Endothelial cell (in vitro differentiated cells): ENCODE measurements at places on chromosomes 1 and 21.

DNA sequence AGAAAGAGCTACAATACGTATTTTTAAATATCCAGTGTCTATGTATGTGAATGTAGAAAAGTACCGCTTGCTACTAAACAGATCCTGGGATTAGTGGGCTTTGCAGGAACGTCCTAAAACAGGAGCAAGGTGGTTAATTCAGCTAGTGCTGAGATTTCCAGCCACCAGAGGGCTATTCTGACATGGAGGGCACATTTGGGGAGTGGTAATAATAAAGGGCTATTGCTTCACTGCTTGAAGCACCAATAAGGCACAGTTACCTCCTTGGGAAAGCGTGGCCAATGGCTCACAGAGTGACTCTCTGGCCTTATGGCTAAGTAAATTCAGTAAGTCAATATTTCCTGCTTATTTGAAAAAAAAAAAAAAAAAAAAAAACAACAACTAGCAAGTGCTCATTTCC is 152.4 kb downstream of the GABPA start:
- peaks cover 28% of the 10 kb centered on the region for H3K27me3 ChIP-seq
- no peak for DNase-seq
- H3K4me1 ChIP-seq, result peaks cover 63% of the 10 kb centered on the region
- peaks cover 65% of the 10 kb centered on the region for H3K36me3 ChIP-seq
- no peak overlapping the region for H3K4me3 ChIP-seq
- H3K27ac ChIP-seq, result no peak overlapping the region

- no peaks in the 10 kb centered on the region for H3K36me3 ChIP-seq
- no peak for DNase-seq
- H3K4me1 ChIP-seq, result no peaks in the 10 kb centered on the region
- no peak overlapping the region for H3K27ac ChIP-seq
- no peak overlapping the region for H3K4me3 ChIP-seq
- peaks cover 2% of the 10 kb centered on the region for H3K27me3 ChIP-seq
These were observed 297.3 kb upstream of the KAZN start for GRCh38 chr1:14300991-14301703.

GRCh38 chr21:14725219-14725618 is 179.1 kb upstream of the SAMSN1 start:
- H3K36me3 ChIP-seq, result no peaks in the 10 kb centered on the region
- H3K27ac ChIP-seq, result no peak overlapping the region
- no peaks in the 10 kb centered on the region for H3K27me3 ChIP-seq
- H3K4me1 ChIP-seq, result peaks cover 5% of the 10 kb centered on the region
- DNase-seq, result no peak

DNA sequence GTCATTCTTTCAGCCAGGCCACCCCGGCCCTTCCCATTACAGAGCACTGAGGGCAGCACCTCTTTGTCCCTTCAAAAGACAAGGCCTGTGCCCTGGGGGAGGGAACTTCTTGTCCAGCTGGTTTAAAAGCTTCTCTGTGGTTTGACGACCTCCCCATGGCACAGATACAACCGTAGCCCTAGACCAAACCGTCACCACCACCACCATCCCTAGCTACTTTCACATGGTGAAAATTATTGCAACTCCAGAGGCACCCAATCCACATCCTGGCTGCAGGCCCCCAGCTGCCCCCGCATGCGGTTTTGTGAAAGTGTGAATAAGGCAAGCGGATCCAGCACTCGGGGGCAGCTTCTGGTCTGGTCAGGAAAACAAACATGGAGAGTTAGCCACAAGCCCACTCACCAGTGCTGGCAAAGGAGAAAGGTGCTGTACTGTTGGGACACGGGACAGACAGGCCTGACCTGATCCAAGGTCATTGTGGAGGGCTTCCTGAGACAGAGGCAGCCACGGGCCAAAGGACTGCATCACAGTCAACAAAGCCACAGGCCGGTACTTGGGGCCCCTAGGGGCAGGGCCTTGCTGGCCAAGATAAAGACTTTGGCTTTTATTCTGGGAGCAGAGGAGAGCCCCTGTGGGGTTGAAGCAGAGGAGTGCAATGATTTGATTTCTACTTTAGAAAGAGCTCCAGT is 31.2 kb downstream of the CDCA8 start:
- DNase-seq, result no peak
- H3K4me3 ChIP-seq, result no peak overlapping the region
- no peaks in the 10 kb centered on the region for H3K36me3 ChIP-seq
- no peaks in the 10 kb centered on the region for H3K4me1 ChIP-seq

- no peak for DNase-seq
- peaks cover 14% of the 10 kb centered on the region for H3K27me3 ChIP-seq
- peaks cover 5% of the 10 kb centered on the region for H3K36me3 ChIP-seq
- peak overlapping the region; percentile 57 for H3K27ac ChIP-seq
- peak overlapping the region; percentile 98 for H3K4me3 ChIP-seq
- H3K4me1 ChIP-seq, result peaks cover 41% of the 10 kb centered on the region
These were observed 940 bp downstream of the SOX13 start for GRCh38 chr1:204073837-204074273.

GRCh38 chr1:30735124-30735523 is 11.7 kb upstream of the MATN1 start:
- peaks cover 2% of the 10 kb centered on the region for H3K27me3 ChIP-seq
- H3K36me3 ChIP-seq, result peaks cover 48% of the 10 kb centered on the region
- H3K4me3 ChIP-seq, result no peak overlapping the region
- H3K27ac ChIP-seq, result no peak overlapping the region

DNA sequence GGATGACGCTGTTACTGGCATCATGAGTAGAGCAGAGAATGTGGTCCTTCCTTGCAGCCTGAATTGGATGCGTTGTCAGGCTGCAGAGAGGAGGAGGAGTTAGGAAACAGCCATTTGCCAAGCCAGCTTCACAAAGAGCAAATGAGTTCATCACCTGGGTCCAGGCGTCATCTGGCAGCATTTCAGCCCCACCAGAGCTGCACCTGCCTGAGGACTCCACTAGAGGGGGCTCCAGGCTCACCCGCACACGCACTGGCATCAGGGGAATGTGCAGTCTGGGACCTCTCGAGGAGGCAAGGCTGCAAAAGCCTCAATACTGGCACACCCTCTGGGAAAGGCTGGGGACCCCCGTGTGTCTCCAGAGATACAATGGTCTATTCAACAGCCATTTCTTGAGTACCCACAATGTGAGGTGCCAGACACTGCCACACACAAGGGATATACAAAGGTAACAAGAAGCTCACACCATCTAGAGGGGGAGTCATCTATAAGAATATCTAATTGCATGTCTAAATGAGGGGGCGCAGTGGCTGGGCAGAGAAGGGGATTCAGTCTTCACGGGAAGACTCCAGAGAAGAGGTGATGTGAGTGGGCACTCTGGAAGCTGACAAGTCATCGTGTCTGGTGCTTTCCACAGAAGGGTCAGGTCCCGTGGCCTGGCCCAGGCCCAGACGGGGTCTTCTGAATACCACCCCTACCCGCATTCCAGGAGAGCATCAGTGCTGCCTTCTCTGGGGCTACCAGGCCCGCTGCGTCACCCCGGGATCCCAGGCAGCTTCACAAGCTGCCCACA is 53.5 kb upstream of the CNTN2 start:
- H3K4me1 ChIP-seq, result peaks cover 14% of the 10 kb centered on the region
- peaks cover 4% of the 10 kb centered on the region for H3K36me3 ChIP-seq
- no peak overlapping the region for H3K4me3 ChIP-seq
- peaks cover 5% of the 10 kb centered on the region for H3K27me3 ChIP-seq

- peaks cover 2% of the 10 kb centered on the region for H3K27me3 ChIP-seq
- no peaks in the 10 kb centered on the region for H3K4me1 ChIP-seq
- H3K4me3 ChIP-seq, result no peak overlapping the region
These were observed 409.4 kb upstream of the DAB1 start for GRCh38 chr1:57833296-57833695.

DNA sequence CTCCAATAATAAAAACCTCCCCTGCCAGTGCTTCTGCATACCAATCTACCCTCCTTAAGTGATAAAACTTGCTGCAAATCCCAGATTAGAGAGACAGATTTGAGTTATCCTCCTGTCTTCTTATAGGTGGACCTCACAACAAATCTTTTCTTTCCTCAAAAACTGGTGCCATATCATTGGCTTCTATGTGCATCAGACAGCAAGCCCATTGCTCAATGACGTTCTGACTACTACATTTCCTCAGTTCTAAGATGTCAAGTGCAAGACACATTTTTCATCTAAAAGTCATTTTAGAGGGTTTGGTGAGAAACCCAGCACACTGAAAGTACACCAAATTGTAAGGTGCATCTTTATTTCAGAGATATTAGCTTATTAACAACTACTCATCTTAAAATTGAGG is 107.8 kb upstream of the VAV3 start:
- no peaks in the 10 kb centered on the region for H3K27me3 ChIP-seq
- no peaks in the 10 kb centered on the region for H3K36me3 ChIP-seq
- DNase-seq, result no peak
- no peak overlapping the region for H3K27ac ChIP-seq
- peaks cover 21% of the 10 kb centered on the region for H3K4me1 ChIP-seq

- DNase-seq, result no peak
- no peaks in the 10 kb centered on the region for H3K27me3 ChIP-seq
- H3K27ac ChIP-seq, result no peak overlapping the region
These were observed 1618.6 kb upstream of the PRMT6 start for GRCh38 chr1:105437847-105438246.

GRCh38 chr1:212475151-212475550 is 42.4 kb downstream of the NENF start:
- DNase-seq, result no peak
- no peak overlapping the region for H3K27ac ChIP-seq
- peaks cover 13% of the 10 kb centered on the region for H3K4me1 ChIP-seq

DNA sequence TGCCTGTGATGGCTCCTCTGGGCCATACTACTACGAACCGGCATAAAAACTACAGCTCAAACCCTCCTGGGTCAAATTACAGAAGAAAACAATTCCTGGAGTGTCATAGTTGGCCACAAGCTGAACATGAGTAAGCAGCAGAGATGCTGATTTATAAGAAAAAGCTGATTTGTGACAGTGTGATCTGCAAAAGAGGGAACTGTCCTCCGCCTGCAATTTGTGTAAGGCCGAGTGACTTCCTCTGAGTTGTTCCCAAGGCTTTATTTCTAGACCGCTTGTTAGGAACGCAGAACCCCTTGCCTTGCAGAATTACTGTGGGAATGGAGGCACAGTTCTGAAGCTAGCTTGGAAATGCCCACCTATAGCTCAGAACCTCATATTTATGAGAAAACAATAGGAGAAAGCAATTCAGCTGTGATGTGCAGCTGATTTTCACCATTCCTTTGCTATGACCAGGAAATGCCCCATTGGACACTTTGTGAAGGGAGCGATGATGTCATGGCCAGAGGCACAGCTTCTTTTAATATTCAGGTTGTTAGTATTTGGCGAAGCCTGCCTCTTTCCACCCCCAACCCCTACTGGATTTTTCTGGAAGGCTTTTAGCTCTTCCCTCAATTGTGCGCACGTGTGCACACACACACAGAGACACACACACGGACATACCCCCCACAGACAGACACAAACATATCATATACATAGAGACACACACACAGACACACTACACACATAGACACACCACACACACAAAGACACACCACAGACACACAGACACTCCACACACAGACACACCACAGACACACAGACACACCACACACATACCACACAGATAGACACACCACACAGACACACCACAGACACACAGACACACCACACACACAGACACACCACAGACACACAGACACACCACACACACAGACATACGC is 47.6 kb downstream of the IER5 start:
- peak overlapping the region; percentile 44 for H3K27ac ChIP-seq
- H3K4me3 ChIP-seq, result peak overlapping the region; percentile 80
- H3K36me3 ChIP-seq, result peaks cover 10% of the 10 kb centered on the region
- peaks cover 60% of the 10 kb centered on the region for H3K4me1 ChIP-seq
- no peak for DNase-seq
- H3K27me3 ChIP-seq, result peaks cover 15% of the 10 kb centered on the region

DNA sequence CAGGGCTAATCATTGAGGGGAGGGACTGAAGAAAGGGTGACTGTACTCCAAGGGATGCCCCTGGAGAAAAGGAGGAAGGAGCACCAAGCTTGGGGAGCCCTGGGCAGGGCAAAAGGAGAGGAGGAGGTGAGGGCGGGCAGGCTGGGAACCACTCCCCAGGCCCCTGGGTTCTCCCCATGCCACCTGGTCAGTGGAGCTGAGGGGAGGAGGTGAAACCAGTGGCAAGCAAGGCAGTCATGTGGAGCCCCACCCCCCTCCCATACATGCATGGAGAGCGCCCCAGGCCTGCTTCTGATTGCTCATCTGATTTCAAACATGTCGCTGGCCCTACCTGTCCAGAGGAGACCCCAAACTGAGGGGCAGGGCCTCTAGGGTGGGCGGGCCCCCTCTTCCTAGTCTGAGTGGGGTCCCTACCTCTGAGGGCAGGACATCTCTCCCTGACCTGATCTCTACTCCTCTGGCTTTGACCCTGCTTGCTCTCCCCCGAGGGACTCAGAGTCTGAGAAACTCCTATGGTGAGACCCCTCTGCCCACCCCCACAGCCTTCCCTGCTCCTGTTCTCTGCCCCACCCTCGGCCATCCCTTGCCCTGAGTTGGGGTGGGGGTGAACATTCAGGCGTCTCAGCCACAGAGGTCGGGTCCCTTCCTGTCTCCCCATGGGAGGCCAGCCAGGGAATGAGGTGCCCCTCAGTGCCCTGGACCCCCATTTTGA is 18.6 kb downstream of the INSRR start:
- no peak overlapping the region for H3K27ac ChIP-seq
- no peak for DNase-seq
- H3K27me3 ChIP-seq, result peaks cover 22% of the 10 kb centered on the region
- peaks cover 3% of the 10 kb centered on the region for H3K4me1 ChIP-seq

- H3K4me1 ChIP-seq, result peaks cover 17% of the 10 kb centered on the region
- no peak overlapping the region for H3K27ac ChIP-seq
- H3K27me3 ChIP-seq, result peaks cover 15% of the 10 kb centered on the region
- no peaks in the 10 kb centered on the region for H3K36me3 ChIP-seq
- DNase-seq, result no peak
- no peak overlapping the region for H3K4me3 ChIP-seq
These were observed 12.4 kb downstream of the SLC26A9 start for GRCh38 chr1:205930799-205931281.

DNA sequence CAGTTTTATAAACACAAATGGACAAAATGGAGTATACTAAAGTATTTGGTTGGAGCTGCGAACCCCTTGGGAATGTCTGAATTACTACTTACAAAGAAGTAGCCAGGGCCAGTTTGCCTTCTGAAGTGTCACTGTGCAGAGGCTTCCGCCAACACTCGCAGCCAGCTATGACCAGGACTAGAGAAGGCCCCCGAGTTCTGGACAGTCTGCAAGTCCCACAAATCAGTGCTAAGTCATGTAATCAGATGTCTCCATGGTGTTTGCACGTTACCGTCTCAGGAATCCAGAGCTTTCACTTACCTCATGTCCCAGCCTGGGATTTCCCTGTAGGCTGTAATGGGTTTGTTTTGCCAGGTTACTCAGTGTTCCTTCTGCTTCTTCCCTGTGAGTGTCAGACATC is 106.6 kb upstream of the SPAG17 start:
- no peak overlapping the region for H3K4me3 ChIP-seq
- H3K27ac ChIP-seq, result no peak overlapping the region
- no peaks in the 10 kb centered on the region for H3K27me3 ChIP-seq
- no peaks in the 10 kb centered on the region for H3K4me1 ChIP-seq
